MCF 10A (cell line): ENCODE measurements at places on chromosomes 5 and 9.

DNA sequence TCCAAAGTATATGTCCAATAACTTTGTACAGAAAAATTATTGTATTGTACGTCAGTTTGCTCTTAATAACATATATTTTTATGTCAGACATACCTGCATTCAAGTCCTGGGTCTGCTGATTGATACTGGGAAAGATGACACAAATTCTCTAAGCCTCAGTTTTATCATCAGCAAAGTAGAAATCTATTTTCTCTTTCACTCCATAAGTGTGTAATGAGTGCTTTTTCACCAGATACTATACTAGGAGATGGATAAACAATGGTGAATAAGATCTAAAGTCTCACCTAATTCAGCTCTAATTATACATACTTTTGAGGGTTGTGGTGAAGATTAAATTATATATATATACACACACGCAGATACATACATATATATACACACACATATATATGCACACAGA, 12.3 kb downstream of the PPP2R2B start:
- DNase-seq, result no peak

GRCh38 chr5:2917093-2917492, 165.6 kb upstream of the IRX2 start:
- DNase-seq, result no peak

- no peak for DNase-seq
Observed at GRCh38 chr9:29968831-29969230, 2395.6 kb upstream of the C9orf72 start.

- no peak for DNase-seq
Observed at GRCh38 chr9:113526841-113527240, 63.3 kb downstream of the RGS3 start.

DNA sequence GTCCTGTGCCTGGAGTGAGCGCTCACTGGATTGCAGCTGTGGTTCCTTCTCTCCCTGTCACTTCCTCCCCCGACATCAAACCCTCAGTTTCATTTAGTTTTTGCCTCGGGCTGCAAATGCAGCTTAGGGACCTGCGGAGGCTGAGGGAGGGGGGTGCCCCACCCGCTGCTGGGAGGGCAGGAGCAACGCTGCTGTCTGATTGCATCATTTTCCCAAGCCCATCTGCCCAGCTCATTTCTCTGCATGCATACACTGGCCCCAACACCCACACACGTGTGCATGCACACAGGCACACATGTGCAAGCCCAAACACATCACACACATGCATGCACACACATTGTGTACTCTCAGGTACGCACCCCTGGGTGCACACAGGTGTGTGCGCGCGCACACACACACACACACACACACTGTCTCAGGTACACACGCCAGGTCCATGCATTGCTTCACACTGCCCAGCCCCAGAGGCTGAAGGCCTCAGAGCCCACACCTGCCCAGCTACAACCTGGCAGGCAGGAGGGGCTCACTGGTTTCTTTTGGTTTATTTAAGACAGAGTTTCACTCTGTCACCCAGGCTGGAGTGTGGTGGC, 3.4 kb downstream of the ASS1 start:
- peak; percentile 43 for DNase-seq

DNA sequence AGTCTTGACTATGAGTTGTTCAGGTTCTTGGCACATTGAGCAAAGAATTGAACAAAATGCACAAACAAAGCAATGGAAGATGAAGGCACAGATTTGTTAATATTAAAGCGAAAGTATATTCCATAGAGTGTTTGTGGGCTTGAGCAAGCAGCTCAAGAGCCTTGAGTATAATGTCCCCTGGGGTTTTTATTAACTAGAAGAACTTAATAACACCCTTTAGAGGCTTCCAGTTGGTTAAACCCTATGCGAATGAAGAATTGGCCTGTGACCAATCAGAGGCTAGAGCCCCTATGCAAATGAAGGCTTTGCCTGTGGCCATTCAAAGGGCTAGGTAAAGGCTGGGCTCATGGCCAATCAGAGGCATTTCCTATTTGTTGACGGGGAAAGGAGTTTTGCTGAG, 135.3 kb upstream of the IL12B start:
- DNase-seq, result no peak

- no peak for DNase-seq
Observed at GRCh38 chr9:110738982-110739381, 70.4 kb downstream of the MUSK start.

GRCh38 chr9:121226175-121226574, 24.5 kb upstream of the RAB14 start:
- no peak for DNase-seq

DNA sequence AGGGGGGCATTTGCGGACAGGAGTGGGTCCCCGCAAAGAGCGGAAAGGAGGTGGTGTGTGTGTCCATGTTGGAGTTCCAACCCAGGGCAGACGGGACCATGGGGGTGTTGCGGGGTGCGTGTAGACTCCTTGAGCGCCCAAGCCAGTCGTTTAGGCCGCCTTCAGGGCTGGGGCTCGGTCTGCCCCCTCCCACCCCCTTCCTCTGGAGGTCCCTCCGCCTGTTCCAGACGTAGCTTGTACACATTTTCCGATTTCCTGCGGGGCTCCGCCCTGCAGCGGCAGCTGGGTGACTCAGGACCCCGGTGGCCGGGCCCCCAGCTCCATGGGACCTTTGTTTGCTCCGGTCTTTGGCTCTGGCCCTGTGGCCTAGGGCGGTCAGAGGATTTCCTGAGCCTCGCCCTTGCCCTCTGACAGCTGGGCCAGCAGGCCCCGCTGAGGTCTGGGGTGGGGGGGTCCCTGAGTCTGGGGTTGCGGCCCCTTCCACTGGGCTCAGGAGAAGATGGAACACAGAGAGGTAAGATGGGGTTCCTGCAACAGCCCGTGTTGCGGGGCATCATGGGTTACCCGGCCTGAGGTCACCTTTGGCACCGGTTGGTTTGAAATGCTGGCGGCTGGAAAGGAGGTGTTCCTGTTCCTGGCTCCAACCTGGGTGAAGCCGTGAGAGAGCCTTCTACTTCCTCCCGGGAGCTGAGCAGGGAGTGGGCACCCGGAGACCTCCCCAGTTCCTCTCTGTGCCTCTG, 1.5 kb downstream of the PKN3 start:
- no peak for DNase-seq

- no peak for DNase-seq
Observed at GRCh38 chr9:16046713-16047112, 493.9 kb downstream of the CCDC171 start.

DNA sequence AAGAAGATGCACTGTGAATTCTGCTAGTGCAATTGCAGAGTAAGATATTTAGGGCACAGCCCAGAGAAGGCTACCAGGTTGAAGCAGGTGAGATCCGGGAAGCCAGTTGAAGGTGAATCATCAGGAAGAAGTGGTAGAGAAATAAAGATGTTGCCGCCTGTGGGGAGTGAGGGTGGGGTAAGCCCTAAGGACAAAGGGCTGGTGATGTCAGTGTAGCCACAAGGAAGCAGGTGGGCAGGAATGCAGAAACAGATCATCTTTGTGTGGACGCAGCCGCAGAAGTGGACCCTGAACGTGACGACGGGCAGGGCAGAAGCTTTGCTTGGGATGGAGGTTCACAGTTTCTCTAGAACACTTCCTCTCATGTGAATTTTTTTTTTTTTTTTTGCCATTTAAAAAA, 164.2 kb downstream of the ACTL7B start:
- DNase-seq, result peak; percentile 55

DNA sequence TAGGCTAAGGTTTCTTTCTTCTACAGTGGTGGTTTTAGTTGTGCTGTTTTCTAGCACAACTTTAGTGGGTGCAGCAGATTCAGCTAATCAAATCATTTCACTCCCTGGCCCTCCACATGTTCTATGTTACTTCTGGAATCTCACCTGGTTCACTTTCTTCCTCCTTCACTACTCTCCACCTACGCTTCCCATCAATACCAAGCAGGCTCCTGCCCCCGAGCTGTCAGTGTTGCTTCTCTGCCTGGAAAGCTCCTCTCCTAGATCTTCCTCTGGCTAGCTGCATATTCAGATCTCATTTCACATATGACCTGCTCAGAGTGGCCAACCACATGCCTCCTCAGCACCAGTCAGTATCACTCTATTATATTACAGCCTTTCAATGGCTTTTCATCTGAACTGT, 19.6 kb upstream of the GABRB2 start:
- no peak for DNase-seq

GRCh38 chr5:113380807-113381326, 53.9 kb downstream of the TSSK1B start:
- DNase-seq, result no peak

GRCh38 chr9:124853605-124854143, 414 bp downstream of the WDR38 start:
- no peak for DNase-seq

DNA sequence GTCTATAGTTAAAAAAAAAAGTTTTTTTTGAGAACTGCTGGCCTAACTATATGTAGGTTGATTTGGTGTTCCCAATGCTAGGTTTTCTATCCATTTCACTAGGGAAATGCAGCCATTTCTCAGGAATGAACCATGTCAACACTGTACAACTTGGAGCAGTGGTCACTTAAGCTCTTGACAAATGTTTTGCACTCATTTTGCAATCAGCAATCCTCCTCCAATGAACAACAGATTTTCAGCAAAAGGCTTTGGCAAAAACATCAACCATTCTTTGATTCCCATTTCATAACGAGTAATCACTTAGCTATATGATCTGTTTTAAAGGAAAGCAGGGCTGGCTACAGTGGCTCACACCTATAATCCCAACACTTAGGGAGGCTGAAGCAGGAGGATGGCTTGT, 17.9 kb downstream of the STRBP start:
- no peak for DNase-seq

- DNase-seq, result peak; percentile 92
Observed at GRCh38 chr5:81825237-81825636, 74.3 kb upstream of the SSBP2 start.

DNA sequence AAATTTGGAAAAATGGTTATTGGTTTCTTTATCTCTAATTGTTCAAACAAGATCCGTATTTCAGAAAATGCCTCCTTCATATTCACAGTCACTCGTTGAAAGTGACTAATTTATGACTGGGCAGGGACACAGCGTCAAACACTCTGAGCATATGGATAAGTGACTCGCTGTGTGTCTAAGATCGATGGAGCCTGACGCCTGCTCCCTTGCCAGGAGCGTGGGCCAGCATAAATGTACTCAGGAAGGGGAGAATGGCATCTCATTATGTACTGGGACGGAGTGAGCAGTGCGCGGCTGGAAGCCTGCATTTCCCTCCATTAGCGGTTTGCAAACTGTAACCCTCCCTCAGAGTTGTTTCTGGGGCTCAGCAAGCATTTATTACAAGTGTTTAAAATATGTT, 79.8 kb upstream of the CAST start:
- DNase-seq, result no peak

- no peak for DNase-seq
Observed at GRCh38 chr5:44932922-44933585, 124.3 kb downstream of the MRPS30 start.
